ENCODE measurements at places on chromosomes 3 and 15.

DNA sequence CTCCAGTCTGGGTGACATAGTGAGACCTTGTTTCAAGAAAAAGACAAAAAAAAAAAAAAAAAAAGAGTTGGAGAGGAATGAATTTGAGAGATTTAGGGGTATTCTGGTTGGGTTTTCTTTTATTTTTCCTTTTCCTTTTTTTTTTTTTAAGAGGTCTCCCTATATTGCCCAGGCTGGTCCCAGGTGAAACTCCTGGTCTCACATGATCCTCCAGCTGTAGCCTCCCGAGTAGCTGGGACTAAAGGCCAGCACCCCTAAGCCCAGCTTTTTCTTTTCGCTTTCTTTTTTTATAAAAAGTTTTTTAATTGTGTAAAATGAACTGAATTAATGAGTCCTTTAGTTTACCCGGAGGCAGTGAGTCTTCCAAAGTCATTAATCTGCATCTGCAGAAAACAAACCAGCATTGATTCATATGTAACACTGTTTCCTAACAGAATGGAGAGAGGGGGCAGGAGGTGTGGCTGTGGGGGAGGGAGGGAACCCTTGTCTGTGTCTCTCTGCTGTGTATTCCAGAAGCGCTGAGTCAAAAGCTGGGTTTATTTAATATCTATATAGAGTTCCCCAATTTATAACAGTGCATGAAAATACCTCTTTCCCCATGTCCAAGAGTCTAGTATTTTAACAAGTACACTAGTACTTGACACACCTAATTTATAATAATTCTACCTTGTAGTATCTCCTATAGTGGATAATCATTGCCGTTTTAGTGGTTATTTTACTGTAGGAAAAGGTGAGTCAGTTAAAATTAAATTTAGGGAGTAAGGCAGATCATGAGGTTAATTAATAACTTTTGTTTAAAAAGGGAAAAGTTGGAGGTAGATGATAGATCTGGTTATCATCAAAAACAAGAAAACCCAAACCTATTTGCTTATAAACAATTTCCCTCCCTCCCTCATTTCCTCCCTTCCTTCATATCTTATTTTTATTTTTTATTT is 2.6 kb upstream of the DPPA4 start:
- no peak for DNase-seq

- DNase-seq: no peak
Observed at GRCh38 chr15:59303633-59304032, 69.0 kb downstream of the MYO1E start.

DNA sequence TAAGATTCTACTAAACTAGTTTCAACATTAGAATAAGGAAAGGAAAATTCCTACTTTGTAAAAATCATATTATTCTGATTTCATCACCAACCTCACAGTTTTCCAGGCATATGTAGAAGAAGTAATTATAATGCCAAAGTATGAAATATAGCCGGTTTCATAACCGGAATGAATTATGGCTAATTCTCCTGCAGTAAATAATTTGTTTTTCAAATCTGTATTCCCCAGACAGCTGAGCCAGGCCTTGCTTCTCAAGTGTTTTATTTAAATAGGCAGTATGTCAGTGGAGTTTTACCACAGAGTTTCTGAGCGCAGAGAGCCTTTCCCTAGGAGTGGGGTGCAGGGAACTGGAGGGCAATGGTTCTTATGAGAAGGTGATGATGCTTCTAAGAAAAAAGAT is 8.7 kb upstream of the CPA3 start:
- no peak for DNase-seq

DNA sequence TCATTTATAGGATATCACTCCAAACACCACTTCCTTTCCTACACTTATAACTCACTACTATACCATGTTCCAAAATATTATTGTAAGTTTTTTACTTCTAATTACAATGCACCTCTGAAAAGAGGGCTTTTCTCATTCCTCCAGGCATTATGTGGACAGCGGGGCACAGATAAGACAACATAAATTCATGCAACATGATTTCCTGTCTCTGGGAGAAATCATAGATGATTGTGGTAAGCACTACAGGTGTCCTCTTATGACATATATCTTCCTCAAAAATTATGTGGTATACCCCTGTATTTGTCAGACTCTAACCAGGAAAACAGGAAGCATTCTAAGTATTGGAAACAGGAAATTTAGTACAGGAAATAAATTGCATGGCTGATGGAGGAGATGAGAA is 45.7 kb upstream of the INO80 start:
- DNase-seq: no peak

DNA sequence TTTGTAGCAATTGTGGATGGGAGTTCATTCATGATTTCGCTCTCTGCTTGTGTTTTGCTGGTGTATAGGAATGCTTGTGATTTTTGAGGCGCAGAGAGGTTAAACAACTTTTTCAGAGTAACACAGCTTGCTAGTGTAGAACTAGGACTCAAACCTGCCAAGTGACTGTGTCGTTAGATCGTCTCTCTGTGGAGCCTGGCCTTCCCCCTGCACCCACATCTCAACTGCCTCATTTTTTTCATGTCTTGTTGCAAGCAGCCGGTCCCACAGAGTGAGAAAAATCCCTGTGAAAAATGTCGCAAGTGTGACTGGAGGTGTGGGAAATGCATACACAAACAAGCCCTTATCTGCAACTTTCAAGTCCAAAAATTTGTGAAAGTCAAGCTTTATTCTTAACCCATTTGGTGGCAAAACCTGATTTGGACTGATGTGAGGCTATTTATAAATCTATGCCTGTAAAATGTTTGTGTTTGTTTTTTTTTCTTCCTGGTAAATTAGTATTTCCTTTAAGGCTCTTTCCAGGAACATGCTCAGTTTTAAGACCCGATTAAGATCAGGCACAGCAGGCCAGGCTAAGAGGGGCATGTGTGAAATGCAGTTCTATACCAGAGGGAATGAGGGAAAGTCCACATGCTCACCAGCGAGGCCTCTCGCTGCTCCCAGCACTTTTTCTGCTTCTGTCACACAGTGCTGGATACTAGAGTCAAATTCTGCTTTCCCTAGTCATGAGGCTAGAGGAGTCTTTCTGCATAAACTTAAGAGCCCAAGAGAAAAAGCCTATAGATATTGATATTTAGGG is 25.8 kb downstream of the ST6GAL1 start:
- DNase-seq: no peak

DNA sequence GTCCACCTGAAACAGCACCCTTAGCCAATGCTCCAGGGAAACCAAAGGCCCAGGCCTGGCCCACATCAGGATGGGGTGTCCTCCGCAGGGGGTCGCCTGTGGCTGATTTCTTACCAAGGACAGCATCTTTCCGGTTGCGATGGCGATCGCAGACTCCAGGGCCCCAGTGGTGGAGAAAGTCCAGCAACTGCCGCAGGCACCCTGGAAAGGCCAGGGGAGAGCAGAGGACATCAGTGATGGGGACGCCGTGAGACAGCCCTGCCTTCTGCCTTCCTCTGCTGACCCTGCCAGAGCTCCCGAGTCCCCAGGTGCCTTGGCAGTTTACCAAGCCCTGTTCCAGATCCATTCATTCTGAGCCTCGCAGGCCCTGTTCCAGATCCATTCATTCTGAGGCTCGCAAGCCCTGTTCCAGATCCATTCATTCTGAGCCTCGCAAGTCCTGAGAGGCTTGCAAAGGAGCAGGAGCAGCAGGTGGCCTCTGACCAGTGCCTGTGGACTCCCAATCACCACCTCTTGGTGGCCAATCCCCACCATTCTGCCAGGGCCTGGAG is 12.5 kb downstream of the CTSH start:
- DNase-seq: no peak

DNA sequence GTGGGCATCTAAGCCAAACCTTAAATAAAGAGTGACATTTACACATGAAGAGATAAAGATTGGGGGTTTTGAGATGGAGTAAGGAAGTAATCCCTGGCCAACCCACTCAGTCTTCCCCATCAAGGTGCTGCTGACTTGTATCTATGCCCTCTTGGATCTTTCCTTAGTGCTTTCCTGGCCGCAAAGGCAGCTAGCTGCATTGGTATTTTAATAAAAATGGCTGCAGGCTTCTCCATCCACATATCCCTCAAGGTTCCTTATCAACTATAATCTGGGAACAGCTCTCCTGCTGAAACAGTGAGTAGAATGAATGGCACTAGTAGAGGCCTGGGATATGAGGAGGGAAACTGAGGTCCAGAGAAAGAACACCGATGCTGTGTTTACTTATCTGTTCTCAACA is 122.2 kb upstream of the ANKRD28 start:
- no peak for DNase-seq

DNA sequence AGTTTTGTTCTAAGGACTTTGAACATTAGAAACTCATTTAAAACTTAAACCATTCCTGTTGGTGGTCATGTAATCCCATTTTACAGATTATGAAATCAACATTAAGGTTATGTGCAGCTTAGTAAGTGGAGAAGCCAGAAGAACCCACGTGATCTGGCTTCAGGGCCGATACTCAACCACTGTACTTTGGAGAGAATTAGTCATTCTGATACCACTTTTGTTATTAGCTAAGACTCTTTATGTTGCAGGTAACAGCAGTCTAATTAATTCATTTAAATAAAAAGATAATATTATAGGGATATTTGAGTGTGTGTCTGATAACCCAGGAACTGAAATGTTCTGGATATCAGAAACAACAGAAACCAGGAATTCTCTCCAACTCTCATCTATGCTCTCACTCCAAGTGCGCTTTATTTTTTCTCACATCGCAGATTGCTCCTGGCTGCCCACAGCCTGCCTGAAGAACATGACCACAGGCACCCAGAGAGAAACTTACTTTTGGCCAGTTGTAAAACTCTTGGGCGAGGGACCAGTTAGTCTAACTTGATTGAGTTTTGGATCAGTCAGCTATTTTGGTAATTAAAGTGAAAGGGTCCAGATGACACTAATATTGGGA is 25.2 kb downstream of the UBE2E1 start:
- no peak for DNase-seq

DNA sequence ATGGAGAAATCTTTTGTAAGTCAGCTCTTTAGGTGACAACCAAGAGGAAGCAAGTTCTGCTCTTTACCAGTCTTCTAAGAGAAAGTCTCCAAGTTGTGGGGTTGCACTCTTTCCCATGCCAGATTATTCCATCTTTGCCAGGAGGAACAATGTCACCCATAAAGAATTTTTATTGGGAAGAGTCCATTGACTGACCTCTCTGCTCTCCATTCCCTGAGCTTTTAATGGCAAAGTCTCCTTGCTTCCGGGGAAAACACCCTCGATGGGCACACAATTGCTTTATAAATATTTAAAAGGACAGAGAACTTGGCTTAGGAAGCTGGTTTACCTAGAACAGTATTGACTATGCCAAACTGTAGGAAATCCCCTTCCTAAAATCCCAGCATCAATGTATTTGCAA is 19.9 kb upstream of the UBE2E1 start:
- DNase-seq: no peak

DNA sequence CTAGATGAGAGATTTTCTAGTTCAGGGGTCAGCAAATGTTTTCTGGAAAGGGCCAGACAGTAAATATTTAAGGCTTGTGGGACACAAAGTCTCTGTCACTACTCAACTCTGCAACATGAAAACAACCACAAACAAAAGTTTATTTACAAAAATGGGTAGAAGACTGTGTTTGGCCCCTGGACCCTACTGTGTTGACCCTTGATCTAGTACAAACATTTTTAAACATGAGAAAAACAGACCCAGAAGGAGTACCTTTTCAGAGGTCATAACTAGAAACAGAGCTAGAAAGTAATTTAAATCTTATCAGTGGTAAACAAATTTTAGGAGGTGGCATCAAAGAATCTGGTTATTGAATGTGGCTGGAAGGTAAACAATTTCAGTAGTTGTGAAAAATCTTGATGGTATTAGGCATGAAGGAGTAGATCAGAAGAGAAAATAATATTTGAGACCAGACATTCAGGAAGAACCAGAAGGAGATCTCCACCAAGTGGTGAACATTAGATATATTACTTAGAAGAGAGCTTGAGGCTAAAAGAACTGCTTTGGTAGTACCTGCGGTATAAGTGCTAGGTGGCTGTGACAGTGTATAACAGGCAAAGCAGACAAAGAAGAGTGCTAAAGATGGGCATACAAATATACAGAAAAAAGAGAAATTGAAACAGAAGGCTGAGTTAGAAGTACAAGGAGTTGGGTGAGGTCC is 101.7 kb downstream of the NR1I2 start:
- no peak for DNase-seq

- no peak for DNase-seq
Observed at GRCh38 chr15:50414624-50415023, 9.6 kb upstream of the USP8 start.

DNA sequence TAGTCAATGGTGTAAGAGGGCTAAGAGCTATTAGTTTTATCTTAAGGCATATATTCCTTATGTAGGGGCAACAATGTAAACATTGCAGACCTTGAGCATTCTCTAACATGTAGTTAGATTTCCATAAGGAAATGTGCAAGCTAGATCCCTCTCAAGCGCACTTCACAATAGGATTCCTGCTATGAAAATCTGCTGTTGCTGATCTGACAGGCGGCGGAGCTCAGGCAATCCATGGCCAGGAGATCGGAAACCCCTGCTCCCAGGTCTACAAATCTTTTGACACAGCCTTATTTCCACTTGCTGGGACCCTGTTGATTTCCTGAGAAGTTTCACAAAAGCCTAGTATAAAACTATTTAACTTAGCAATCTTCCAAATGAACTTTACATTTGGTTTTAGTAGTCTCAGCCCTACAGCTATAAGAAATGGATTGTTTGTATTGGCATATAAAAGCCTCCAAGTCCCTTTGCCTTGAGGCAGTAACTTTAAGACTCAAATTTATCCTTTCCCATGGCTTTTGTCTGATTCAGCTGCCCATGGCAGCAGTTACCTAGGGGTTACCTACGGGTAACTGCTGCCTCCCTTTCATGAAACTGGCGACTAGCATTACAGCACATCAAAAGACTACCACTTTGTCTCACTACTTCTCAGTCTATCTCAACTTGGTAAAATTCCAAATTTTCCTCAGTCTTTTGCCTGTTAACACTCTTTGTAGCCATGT is 22.7 kb downstream of the TRA2B start:
- DNase-seq: peak; percentile 14

GRCh38 chr3:139934613-139935015 is 371 bp upstream of the CLSTN2 start:
- no peak for DNase-seq

- DNase-seq: no peak
Observed at GRCh38 chr15:58410353-58410752, 21.4 kb upstream of the LIPC start.

- peak; percentile 47 for DNase-seq
Observed at GRCh38 chr15:64460724-64461720, 644 bp downstream of the ZNF609 start.
